ENCODE measurements at places on chromosomes 4 and X. TPM values are rescaled to one million over a fixed set of nuclear protein-coding genes. Genes with fewer than 3 reads are reported as not detected.

The USP51 gene
- 0.37 TPM for total RNA-seq

DNA sequence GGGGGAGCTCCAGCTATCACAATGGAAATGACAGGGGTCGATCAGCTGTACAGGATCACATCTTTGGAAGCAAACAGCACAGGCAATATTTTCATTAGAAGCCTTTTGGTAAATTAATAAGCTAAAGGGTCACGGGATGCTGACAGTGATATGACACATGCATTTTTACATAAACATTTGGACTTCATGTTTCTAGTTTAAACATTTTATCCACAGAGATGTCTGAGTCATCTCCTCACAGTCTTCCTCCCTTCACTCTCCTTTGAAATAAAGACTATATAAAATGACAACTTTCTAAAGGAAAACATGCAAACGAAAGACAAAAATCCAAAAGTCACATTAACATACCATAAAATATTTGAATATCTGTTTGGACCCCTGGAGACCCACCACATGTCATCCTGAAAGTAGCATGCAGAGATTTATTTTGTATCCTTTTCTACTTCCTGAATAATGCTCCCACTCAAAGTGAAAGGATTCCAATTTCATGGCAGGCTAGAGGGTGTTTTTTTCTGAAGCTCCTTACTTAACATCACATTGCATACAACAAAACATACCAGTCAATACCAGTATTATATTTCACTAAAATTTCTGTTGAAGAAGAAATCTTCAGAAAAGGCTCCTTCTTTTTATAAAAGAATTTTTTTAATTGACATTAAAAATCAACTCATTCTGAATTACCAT, 200.1 kb upstream of the PPARGC1A start:
- no peak for DNase-seq
- no peak overlapping the region for H3K27ac ChIP-seq
- H3K27me3 ChIP-seq, result no peaks in the 10 kb centered on the region
- no peaks in the 10 kb centered on the region for H3K4me1 ChIP-seq
- H3K4me3 ChIP-seq, result no peak overlapping the region
- no peaks in the 10 kb centered on the region for H3K36me3 ChIP-seq

DNA sequence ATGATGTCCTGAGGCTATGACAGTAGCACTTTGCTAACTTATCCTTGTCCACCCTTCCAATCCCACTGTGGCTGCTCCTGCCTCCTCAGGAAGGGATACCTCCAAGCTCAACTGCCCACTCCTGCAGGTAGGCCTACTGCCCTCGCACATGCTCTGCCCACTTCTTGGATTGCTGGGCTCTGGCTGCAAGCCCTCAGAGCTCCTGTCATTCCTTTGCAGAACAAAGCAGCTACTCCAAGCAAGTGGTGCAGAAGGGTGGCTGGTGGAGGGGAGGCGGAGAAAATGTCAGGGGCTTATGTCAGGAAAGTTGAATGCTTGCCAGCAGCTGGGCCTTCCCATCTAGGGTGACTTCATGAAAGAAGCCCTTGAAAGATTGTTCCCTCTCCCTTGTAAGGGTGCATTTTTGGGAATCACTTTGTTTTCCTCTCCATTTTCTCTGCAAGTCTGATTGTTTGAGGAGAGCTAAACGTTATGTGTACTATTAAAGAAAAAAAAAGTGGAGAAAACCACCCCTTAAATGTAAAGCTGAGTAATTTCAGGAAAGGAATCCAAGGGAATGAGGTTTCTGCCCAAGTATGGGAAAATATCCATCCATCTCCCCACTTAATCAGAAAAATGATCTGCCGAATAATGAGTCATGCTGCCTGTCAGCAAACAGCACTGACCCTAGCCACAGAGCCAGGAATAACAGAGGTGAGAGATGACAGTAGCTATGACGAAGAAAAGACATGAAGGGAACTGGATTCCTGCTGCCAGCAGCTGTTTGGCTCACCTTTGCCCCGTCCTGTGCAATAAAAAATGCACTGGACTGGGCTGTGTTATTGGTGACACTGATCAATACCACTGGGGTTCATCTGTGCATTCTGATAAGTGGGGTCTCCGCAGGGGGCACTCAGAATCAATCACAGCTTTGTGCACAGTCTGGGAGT, 102.0 kb downstream of the RTL5 start:
- H3K4me3 ChIP-seq, result no peak overlapping the region
- DNase-seq, result peak; percentile 57
- peak overlapping the region; percentile 86 for H3K27ac ChIP-seq
- no peaks in the 10 kb centered on the region for H3K27me3 ChIP-seq
- no peaks in the 10 kb centered on the region for H3K36me3 ChIP-seq
- no peaks in the 10 kb centered on the region for H3K4me1 ChIP-seq

GRCh38 chr4:70041652-70042286, 8.5 kb upstream of the HTN1 start:
- H3K4me3 ChIP-seq, result no peak overlapping the region
- H3K27me3 ChIP-seq, result no peaks in the 10 kb centered on the region
- H3K36me3 ChIP-seq, result no peaks in the 10 kb centered on the region
- H3K27ac ChIP-seq, result no peak overlapping the region
- no peaks in the 10 kb centered on the region for H3K4me1 ChIP-seq

- no peaks in the 10 kb centered on the region for H3K27me3 ChIP-seq
- no peaks in the 10 kb centered on the region for H3K36me3 ChIP-seq
- no peak for DNase-seq
- no peak overlapping the region for H3K4me3 ChIP-seq
Measured at GRCh38 chr4:164467493-164467892, 286.4 kb upstream of the SMIM31 start.

DNA sequence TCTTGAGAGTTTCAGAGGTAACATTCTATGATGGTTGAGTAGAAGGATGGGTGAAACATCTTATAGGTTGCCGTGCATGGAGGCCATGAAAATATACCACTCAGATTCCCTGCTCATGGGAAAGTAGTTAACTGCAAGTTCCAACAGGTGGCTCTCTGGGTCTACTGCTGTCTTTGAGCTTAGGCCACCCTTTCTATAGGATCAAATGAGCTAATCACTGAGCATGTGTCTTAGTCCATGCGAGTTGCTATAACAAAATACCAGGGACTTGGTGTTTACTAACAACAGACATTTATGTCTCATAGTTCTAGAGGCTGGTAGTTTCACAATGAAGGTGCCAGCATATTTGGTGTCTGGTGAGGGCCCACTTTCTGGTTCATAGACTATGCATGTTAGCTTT, 144.8 kb upstream of the UNC5C start:
- no peaks in the 10 kb centered on the region for H3K4me1 ChIP-seq
- H3K36me3 ChIP-seq, result no peaks in the 10 kb centered on the region
- no peak for DNase-seq

The CCNA2 gene
- total RNA-seq, result 3.6 TPM

The NDST3 gene
- total RNA-seq, result 0.25 TPM

DNA sequence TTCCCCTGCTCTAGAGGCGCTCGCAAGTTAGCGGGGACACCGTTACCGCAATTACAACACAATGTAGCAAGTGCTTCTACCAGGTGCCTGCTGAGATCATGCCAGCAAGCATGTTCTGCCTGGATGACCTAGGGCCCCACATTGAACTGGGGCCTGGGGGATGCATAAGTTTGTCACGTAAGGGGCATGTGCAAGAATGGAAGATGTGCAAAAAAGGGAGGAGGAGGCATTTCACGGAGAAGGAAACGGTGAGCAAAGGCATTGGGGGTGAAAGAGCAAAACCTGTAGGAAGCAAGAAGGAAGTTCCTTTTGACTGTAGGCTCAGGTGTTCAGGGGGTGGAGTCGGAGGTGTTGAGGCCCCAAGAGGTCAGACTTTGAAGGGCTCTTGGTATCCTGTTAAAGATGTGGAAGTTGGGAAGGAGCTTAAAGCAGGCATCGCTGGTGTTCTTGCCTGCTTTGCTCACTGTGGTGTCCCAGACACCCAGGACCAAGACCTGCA, 602 bp upstream of the SCARB2 start:
- no peaks in the 10 kb centered on the region for H3K4me1 ChIP-seq
- DNase-seq, result no peak
- H3K36me3 ChIP-seq, result no peaks in the 10 kb centered on the region
- peak overlapping the region; percentile 80 for H3K4me3 ChIP-seq

- DNase-seq, result no peak
- no peaks in the 10 kb centered on the region for H3K4me1 ChIP-seq
- no peaks in the 10 kb centered on the region for H3K27me3 ChIP-seq
- no peak overlapping the region for H3K27ac ChIP-seq
Measured at GRCh38 chr4:172035562-172035961, 222.4 kb downstream of the GALNTL6 start.

- H3K27ac ChIP-seq, result no peak overlapping the region
- H3K36me3 ChIP-seq, result peaks cover 10% of the 10 kb centered on the region
- no peak overlapping the region for H3K4me3 ChIP-seq
- H3K4me1 ChIP-seq, result no peaks in the 10 kb centered on the region
Measured at GRCh38 chrX:103674531-103675454, 11.7 kb downstream of the MORF4L2 start.
